ENCODE measurements at places on chromosomes 1 and 21.

DNA sequence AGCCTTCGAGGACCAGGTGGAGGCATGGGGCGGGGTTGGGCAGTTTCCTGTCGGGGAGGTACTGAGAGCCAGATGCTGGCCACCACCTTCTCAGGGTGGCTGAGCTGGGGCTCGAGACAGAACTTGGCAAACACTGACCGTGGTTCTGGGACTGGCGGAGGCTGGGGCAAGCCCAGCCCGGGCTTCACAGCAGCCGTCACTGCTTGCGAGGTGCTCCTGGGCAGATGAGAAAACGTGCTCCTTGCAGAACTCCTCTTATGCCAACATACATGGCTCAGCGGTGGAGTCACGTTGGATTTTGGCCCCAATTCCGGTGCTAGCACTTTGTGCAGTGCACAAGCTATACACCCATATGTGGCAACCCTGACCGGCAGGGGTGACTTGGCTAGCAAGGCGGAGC is 69.2 kb downstream of the RUNX3 start:
- no peak for DNase-seq

GRCh38 chr1:208069908-208070307 is 159.0 kb upstream of the CD34 start:
- DNase-seq, result no peak

DNA sequence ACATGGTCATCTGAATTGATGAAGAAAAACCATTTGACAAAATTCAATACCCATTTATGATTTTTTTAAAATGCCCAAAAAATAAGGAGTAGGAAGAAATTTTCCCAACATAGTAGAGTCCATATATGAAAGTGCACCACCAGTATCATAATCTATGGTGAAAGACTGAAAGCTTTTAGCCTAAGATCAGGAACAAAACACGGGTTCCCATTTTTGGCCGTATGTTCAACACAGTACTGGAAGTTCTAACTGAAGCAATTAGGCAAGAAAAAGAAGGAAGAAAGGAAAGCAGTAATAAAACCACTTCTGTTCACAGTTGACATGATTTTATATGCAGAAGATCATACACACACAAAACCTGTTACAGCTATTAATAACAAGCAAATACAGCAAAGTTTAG is 227.8 kb upstream of the RAB4A start:
- no peak for DNase-seq

DNA sequence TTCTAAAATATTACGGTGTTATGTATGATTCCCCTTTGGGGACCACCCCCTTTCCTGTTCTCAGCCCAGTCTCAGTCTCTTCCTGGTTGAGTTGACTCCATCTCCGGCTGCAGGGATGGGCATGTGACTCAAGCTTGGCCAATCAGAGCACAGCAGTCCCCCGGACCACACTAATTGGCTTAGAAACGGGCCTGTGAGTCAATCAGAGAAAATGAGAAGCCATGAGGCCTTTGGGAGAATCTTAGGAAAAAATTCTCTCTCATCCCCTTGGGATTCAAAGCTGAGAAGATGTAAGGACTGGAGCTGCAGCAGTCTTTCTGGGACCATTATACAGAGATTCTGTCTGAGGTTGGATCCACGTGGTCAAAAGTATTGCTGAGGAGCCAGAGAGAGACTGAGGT is 10.7 kb upstream of the FHAD1 start:
- DNase-seq, result no peak

- no peak for DNase-seq
These were observed 3.6 kb downstream of the ACOT7 start for GRCh38 chr1:6389971-6390370.

GRCh38 chr1:15702722-15703550 is 18.8 kb downstream of the PLEKHM2 start:
- DNase-seq, result no peak

All from choroid plexus epithelial cell (primary cell).